ENCODE measurements at places on chromosomes 7 and 10. TPM values are rescaled to one million over a fixed set of nuclear protein-coding genes. Genes with fewer than 3 reads are reported as not detected.

DNA sequence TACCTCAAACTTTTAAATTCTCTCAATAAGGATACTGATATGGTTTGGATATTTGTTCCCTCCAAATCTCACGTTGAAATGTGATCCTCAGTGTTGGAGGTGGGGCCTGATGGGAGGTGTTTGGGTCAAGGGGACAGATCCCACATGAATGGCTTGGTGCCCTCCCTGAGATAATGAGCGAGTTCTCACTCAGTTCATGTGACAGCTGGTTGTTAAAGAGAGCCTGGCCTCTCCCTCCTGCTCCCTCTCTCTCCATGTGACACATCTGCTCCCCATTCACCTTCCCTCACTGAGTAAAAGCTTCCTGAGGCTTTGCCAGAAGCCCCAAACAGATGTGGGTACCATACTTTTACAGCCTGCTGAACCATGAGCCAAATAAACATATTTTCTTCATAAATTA lies 19.2 kb downstream of the ABCB4 start:
- DNase-seq = no peak

DNA sequence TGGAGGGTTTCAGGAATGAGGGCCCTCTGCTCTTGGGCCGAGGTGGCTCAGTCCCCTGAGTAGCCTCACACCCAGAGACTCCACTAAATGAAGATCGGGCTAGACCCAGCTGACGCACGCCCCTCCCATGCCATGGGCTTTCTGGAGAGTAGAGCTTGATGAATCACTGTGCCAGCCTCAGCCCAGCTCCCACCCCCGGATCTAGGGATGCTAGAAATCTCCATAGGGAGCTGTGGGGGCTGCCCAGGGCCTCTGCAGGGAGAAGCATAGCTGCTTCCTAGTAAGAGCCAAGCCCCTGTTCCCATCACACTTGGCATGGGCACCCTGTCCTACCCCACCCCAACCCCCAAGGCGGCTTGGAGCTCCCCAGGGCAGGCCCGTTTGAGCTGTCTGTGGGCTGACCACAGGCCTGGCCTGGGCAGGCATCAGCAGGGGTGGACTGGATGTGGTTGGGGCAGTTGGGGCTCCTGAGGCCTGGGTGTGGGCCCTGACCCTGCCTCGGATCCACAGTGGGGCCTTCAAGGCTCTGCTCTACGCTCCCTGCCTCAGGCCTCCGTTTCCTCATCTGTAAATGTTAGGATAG lies 121.2 kb downstream of the ZMIZ1 start:
- no peak for DNase-seq

Gene PRKCQ
- total RNA-seq = 6.5 TPM

Gene VSTM4
- total RNA-seq = 8.9 TPM

Measured in upper lobe of left lung (tissue), 6 donors.